ENCODE measurements at places on chromosomes 2 and 18.

- DNase-seq, result peak; percentile 96
Measured at GRCh38 chr2:8678731-8679566, 2.9 kb upstream of the ID2 start.

- no peak for DNase-seq
Measured at GRCh38 chr2:209387389-209387788, 36.5 kb upstream of the MAP2 start.

- peak; percentile 44 for DNase-seq
Measured at GRCh38 chr2:237471438-237472186, 15.4 kb upstream of the MLPH start.

- peak; percentile 65 for DNase-seq
Measured at GRCh38 chr2:216666461-216667233, 28.7 kb downstream of the IGFBP5 start.

- DNase-seq, result peak; percentile 31
Measured at GRCh38 chr2:69057660-69058059, 44.7 kb downstream of the ANTXR1 start.

All from fibroblast of skin of abdomen (primary cell).